ENCODE measurements at places on chromosomes 2 and 18. TPM values are rescaled to one million over a fixed set of nuclear protein-coding genes. Genes with fewer than 3 reads are reported as not detected.

BOD1L2 gene
- not detected for total RNA-seq

ITGA4 gene
- total RNA-seq = 51.7 TPM

CCNYL1 gene
- total RNA-seq = 9.2 TPM

PARD3B gene
- 44.8 TPM for total RNA-seq

PROM2 gene
- 34.7 TPM for total RNA-seq

RFX8 gene
- 2.5 TPM for total RNA-seq

PMAIP1 gene
- total RNA-seq = 8.3 TPM

NAT8 gene
- total RNA-seq = 12.0 TPM

MAPRE3 gene
- 7.0 TPM for total RNA-seq

DLGAP1 gene
- total RNA-seq = 5.5 TPM

ATP8B1 gene
- 29.1 TPM for total RNA-seq

Data from metanephros (tissue), 2 donors.